ENCODE measurements at places on chromosomes 13 and 19.
A peak's percentile ranks its signal among the peaks of the same experiment; 100 is the strongest.

GRCh38 chr19:58572818-58573657 is at the start of gene MZF1:
Gene MZF1 (minus strand): TSS chr19:58573335. CDS start chr19:58571389, 1,946 bp downstream.
- peak; percentile 100 for DNase-seq

DNA sequence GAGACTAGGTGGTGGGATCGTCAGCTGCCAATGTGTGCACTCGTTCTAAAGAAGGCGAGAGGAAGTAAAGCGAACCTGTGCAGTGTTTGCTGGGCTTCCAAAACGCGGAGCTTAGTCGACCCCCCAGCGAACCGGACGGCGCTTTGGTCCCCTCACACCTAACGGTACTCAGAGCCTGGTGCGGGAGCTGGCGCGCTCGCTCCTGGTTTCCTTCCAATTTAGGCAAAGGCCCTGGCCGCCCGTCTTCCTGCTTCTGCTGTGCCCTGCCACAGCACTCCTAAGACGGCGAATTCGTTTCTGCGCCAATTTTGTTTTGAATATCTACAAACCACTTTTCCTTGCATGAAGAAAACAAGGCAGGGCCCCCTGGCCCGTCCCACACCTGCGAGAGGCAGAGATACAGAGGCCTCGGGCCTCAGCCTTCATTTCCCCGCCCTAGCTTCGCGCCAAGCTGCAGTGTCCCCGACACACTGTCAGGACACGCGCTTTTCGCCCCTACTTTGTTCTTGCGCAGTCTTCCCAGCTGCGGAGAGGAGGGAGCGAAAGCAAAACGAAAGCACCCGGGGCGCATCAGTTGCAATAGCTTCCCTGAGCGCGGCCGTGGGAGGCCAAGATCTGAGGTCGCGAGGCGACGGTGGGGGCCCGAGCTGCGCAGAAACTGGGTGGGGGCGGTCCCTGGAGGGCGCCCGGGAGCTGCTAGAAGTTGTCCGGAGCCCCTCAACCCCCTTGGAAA is 111.9 kb downstream of the KCNRG start:
- DNase-seq, result peak; percentile 59

DNA sequence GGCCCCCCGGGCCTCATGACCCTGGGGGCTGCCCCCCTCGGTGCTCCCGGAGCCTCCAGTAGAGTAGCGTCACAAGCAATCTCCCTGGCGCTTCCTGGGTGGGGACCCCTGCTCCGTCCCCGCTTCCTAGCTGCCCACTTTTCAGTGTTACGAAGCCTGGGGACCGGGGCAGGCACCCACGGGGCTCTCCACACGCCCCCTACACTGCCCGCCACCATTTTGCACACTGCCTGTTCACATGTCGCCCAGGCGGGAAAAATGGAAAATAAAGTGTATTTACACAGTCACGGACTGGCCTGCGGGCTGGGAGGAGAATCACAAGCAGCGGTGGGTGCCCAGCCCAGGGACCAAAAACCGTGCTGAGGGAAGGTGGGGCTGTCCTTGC is 9.5 kb downstream of the PRR36 start:
- DNase-seq, result no peak

DNA sequence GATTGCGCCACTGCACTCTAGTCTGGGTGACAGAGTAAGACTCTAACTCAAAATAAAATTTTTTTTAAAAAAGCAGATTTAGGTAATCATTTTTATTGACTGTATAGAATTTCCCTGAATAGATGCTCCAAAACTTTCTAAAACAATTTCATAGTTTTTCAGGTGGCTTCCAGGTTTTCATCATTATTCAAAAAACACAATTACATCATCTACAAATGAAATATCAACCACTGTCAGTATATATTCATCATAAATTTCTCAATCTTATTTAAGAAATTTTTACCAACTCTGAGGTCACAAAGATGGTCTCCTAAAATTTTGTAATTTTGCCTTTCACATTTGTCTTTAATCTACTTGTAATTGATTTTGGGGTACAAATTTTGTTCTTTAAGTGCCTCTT is 48.1 kb downstream of the ZC3H13 start:
- DNase-seq, result no peak

DNA sequence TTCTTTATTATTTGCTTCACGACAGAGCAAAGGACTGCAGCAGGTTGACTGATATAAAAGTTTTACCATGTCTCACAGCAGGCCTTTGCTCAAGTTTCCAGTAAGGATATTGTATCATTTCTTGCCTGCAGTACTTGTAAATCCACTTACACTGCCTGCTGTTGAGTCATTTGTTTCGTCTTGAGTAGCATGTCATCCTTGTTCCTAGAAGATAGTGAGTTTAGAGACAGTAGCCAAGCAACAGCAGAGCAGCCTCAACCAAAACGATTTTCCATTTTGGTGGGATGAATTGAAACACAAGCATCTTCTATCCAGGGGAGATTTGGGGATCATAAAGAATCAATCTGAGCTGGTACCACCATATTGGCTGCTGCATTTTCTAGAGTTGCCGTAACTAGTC is 24.0 kb upstream of the ALOX5AP start:
- no peak for DNase-seq

DNA sequence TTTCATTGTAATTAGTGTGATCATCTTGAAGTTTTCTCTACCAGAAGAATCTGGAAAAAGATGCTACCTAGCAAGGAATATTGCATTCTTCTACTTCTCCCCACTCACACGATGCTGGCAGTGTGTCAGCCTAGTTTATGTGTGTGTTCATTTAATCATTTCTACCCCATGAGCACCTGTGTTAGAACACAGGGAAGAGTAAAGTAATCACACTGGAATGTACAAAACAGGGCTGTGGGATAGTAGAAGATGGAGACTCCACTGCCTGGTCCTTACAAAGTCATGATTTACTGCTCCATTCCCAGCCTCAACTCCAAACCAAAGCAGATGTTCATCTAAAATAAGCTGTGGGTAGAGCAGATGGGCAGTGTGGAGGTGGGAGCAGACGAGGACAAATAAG is 47.7 kb upstream of the RGCC start:
- DNase-seq, result no peak

GRCh38 chr13:85755123-85755522 is 44.1 kb downstream of the SLITRK6 start:
- DNase-seq, result no peak

DNA sequence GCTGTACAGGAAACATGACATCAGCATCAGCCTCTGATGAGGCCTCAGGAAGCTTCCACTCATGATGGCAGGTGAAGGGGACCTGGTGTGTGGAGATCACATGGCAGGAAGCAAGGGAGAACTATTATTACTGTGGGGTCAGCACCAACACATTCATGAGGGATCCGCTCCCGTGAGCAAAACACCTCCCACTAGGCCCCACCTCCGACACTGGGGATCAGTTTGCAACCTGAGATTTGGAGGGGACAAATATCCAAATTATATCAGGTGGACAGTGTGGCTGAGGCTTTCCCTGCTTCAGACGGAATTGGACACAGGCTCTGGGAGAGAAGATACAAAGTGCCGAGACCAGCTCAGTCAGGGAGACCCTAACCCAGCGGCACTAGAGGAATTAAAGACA is 5.7 kb upstream of the ZNF792 start:
- DNase-seq, result no peak

DNA sequence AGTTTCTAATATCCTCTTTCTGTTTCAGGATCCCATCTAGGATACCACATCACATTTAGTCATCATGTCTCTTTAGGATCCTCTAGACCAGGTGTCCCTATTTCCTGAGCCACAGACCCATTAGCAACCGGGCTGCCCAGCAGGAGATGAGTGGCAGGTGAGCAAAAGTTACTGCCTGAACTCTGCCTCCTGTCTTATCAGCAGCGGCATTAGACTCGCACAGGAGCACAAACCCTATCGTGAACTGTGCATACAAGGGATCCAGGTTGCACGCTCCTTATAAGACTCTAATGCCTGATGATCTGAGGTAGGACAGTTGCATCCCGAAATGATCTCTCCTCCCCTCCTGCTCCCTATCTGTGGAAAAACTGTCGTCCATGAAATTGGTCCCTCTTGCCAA is 7.8 kb upstream of the CEBPG start:
- no peak for DNase-seq

- no peak for DNase-seq
Observed at GRCh38 chr13:112928972-112929782, 39.8 kb upstream of the MCF2L start.

- DNase-seq, result peak; percentile 38
Observed at GRCh38 chr19:11554160-11554559, 4.9 kb downstream of the ELOF1 start.

Measured in activated CD4-positive, alpha-beta memory T cell treated with anti-CD3 and anti-CD28 coated beads, Interleukin-2, amount 10 ng/mL, durations not matched to agents 7 days and 5 days (primary cell).